ENCODE measurements at places on chromosomes 12 and 14.

GRCh38 chr12:93151079-93151762, 222.1 kb upstream of the EEA1 start:
- DNase-seq = no peak

DNA sequence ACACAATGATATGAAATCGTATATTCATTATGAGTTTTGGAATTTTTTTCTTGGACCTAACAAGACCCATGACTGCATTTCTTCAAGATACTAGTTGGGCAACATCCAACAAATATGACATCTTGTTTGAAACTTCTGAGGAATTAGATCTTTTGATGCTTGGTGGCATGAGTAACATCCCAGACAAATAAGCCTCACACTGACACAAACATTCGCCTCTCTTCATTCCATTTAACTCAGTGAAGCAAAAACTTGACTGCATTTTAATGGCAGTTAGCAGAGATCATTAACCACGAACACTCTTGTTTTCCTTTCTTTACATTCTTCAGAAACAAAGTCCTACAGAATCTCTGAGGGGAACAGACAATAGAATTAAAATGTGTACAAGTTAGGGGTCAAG, 758.3 kb downstream of the C12orf50 start:
- no peak for DNase-seq

GRCh38 chr12:113802966-113803758, 163.0 kb downstream of the RBM19 start:
- no peak for DNase-seq

DNA sequence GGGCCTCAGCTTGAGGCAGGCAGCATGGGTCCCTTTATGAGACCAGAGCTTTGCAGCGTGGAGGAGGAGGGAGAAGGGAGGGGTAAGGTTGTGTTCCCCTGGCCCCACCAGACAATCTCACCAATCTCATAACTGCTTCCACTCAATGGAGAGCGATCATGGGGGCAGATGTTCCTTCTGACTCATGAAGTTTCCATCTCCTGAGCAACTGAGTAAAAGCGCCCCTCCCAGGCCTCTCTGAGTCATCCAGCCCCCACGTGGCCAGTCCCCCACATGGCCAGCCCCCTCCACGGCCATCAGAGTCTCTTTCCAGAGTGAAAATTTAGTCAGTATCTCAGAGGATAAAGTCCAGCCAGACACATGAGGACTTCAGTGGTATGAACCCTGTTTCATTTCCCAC, 39.2 kb upstream of the PLXNC1 start:
- DNase-seq = peak; percentile 31

GRCh38 chr12:75526655-75527511, 15.5 kb upstream of the KRR1 start:
- DNase-seq = no peak

GRCh38 chr12:115626210-115626609, 651.3 kb downstream of the MED13L start:
- DNase-seq = no peak

- DNase-seq = no peak
These were observed 320 bp upstream of the PRPF39 start for GRCh38 chr14:45083617-45083975.

DNA sequence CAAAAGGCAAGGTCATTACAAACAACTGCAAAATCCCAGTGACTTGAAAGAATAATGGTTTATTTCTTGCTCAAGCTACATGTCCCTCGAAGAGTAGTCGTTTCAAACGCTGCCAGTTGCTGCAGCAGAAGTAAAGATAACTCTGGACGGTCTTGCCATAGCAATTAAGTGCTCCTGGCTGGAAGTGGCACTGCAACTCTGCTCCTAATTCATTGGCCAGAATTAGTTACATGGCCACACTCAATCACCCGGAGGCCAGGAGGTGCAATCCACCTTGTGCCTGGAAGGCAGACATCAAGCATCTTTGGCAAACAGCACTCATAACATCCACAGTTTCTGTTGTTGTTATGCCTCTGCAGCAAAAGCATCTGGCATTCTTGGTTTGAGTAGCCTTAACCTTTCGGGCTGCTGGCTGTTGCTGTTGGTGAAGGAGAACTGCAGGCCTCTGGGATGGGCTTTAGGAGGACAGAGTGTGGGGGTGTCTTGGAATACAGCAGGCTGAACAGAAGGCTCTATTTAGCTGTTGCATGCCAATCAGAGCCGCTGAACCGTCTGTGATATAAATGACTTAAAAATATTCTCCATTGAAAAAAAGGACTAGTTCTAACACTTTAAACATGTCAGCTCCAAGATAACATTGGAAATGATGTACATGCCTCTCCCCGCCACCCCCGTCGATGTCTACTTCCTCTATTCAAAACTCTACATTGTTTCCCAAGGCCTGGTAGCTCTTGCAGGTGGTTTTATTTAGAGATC, 123.5 kb upstream of the DYRK2 start:
- no peak for DNase-seq

DNA sequence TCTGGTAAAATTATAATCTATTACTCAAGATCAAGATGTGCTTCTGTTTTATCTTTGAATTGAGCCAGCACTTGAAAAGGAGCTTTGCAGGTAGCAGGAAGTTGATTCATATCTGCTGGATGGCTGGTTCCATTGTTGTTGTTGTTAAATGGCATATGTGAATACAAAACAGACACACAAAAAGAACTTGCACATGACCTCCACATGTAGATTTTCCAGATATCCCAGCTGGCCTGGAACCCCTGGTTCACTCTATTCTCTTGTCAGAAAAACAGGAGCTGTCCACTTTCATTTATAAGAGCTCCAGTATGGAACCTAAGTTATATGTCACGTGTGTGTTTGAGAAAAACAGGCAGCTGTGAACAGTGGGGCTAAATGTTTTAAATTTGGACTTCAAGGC, 273.9 kb downstream of the TMEM132D start:
- no peak for DNase-seq

- no peak for DNase-seq
These were observed 57.4 kb downstream of the FBXO33 start for GRCh38 chr14:39374851-39375250.

GRCh38 chr14:28243600-28243999, 523.0 kb upstream of the FOXG1 start:
- no peak for DNase-seq
